ENCODE measurements at places on chromosomes 4 and X. TPM values are rescaled to one million over a fixed set of nuclear protein-coding genes. Genes with fewer than 3 reads are reported as not detected.

Gene BEND2
- not detected for total RNA-seq

Gene RTL5
- 36.1 TPM for total RNA-seq

Gene RNF212
- 10.9 TPM for total RNA-seq

Gene HSFX2
- not detected for total RNA-seq

Gene SGMS2
- 9.2 TPM for total RNA-seq

Gene PIGA
- total RNA-seq, result 14.4 TPM

Gene PAGE5
- not detected for total RNA-seq

Gene CFAP99
- not detected for total RNA-seq

Gene ADH1A
- total RNA-seq, result not detected

Gene NKAP
- total RNA-seq, result 9.3 TPM

Gene SLC6A14
- 0.27 TPM for total RNA-seq

Gene RASSF6
- total RNA-seq, result 1.5 TPM

Gene CSAG2
- total RNA-seq, result not detected

Gene GAGE12J
- total RNA-seq, result not detected

Gene ALAS2
- not detected for total RNA-seq

Gene NPNT
- total RNA-seq, result 68.6 TPM

Gene CXCL3
- total RNA-seq, result 2.8 TPM

Gene MID1IP1
- 21.4 TPM for total RNA-seq

Gene SPANXN4
- not detected for total RNA-seq

Gene STK32B
- total RNA-seq, result 0.69 TPM

Gene NUDT10
- total RNA-seq, result 5.9 TPM

Gene TRIM75
- not detected for total RNA-seq

Gene DCHS2
- 5.1 TPM for total RNA-seq

Gene USP17L24
- total RNA-seq, result not detected

Gene DCX
- total RNA-seq, result 6.1 TPM

Gene ZDHHC15
- total RNA-seq, result 3.0 TPM

Gene NMU
- 1.9 TPM for total RNA-seq

Gene RHOXF1
- 0.52 TPM for total RNA-seq

Gene OPRPN
- total RNA-seq, result not detected

Gene GPAT3
- total RNA-seq, result 0.18 TPM

Gene CXCL10
- total RNA-seq, result 0.44 TPM

Gene GPR143
- total RNA-seq, result 7.3 TPM

Gene SLC10A6
- total RNA-seq, result not detected

Gene RAB41
- total RNA-seq, result not detected

Gene ARHGAP36
- not detected for total RNA-seq
